ENCODE measurements at places on chromosomes 3 and 15.

DNA sequence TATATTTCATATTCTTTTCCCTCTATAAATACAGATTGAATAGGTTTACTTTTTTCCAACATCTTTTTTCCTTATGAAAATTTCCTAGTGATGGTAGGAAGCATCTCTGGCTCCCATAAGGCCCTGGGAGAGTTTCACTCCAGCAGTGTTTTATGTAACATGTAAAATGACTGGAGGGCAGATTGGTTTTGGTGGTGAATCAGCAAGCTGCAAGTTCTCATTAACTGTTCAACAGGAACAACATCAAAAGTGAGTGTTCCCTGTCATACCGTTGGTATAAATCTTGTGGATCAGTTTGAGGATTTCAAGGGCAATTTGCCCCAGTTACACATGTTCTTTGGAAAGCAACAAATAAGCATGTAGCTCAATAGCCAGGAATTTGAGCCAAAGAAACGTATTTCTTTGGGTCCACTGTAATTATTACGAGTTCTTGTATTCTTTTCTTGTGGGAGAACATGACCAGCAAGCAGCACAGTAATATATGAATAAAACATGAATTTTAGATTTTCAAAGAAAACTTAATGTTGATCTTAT is 345.7 kb downstream of the SV2B start:
- no peak for DNase-seq

DNA sequence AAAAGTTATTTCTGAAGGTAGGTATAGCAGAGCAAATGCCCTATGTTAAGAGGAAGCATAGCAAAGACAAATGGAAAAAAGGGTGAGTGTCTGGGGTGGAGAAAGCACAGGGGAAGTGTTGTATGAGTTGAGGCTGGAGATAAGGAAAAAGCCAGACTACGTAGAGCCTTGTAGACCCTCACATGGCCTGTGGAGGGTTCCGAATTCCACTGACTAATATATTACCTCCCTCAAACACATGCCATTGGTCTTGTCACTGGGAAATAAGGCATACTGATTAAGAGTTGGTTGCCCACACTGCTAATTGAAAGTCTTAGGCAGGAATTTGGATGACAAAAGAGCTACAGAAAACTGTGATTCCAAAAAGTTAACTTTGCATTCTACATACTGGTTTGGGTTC is 65.2 kb downstream of the TRAT1 start:
- no peak for DNase-seq

DNA sequence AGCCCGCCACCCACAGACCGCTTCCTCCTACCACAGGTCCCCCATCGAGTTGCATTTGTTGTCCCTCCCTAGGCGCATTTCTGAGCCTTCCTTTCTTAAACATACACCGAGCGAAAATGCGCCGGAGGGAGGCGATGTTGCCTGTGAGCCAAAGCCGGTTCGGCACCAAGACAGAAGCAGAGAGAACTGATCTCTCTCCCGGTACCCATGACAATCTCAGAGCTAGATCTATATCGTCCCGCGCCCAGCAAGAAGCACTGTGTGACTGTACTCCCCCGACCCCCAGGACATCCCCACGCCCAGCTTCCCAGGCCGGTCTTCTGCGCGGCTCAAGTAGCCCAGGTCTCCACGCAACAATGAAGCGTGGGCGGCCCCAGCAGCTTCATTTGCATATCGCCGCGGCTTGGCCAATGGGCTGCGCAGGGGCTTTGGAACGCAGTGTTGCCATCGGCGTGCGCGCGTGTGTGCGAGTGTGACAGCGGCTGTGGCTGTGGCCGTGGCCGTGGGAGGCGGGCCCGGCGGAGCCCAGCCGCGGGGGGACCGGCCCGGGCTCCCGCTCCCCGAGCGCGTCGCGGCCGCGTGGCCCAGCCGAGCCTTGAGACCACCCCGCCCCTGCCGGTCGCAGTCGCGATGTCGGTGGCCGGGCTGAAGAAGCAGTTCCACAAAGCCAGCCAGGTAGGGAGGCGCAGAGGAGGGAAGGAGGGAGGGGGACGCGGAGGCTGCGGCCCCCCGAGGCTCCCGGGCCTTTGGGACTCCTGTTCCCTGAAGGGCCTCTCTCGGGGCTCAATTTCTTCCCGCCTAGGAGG is at the start of gene SH3GL3:
SH3GL3 (plus strand) TSS at position 438 of the 806 bp plus-strand sequence; CDS start at position 631, 193 bp downstream.
- no peak for DNase-seq

DNA sequence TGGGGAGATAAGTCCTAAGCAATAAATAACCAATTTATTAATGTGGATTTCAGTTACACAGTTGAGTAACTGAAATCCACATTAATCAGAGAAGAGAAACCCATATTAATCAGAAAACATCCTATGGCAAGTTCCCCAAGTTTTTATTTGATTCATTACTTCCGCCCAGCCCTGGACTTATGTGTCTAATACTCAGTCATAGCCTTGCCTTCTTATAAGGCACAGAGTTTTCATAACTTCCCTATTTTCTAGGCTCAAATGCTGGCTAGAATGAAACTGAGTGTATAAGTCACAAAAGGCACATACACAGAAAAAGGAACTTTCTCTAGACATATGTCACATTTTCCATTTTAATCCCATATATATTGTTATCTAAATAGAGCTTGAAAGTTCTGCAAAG is 28.8 kb downstream of the CD47 start:
- DNase-seq: no peak

DNA sequence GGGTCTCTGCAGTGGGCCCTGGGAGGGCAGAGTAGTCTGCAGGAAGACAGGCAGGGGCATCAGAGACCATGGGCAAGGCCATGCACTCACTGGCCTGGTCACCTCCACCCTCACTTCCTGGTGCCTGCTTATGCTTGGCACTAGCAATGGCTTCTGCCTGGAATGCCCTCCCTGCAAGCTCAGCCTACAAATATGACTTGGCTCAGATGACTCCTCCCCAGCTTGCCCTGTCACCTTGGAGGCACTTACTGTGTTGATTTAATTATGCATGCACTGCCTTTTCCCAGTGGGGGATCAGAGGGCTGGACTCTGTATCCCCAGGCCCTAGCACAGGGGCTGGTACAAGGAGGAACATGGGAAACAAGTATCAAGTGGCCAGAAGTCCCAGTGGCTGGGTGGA is 7.8 kb downstream of the C3orf18 start:
- no peak for DNase-seq
